Stimulated activated CD8-positive, alpha-beta memory T cell treated with anti-CD3 and anti-CD28 coated beads, Interleukin-2, amount 100 ng/mL, for 1 hour (primary cell): ENCODE measurements at places on chromosomes 7 and 10.

DNA sequence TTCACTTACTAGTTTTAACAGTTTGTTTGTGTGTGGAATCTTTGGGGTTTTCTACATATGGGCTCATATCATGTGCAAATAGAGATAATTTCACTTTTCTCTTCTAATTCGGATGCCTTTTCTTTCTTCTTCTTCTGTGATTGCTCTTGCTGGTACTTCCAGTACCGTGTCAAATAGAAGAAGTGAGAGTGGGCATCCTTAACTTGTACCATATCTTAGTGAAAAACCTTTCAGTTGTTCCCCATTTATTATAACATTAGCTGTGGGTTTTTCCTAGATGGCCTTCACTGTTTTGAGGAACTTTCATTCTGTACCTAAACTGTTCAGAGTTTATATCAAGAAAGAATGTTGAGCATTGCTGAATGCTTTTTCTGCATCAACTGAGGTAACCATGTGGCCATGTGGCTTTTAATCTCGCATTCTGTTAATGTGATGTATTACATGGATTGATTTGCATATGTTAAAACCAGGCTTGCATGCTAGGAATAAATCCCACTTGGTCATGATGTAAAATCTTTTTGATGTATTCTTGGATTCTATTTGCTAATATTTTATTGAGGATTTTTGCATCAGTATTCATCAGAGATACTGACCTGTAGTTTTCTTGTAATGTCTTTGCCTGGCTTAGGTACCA, 78.7 kb downstream of the FAM107B start:
- no peak for DNase-seq

- no peak for DNase-seq
These were observed 753.4 kb downstream of the NRG3 start for GRCh38 chr10:82628373-82628772.

DNA sequence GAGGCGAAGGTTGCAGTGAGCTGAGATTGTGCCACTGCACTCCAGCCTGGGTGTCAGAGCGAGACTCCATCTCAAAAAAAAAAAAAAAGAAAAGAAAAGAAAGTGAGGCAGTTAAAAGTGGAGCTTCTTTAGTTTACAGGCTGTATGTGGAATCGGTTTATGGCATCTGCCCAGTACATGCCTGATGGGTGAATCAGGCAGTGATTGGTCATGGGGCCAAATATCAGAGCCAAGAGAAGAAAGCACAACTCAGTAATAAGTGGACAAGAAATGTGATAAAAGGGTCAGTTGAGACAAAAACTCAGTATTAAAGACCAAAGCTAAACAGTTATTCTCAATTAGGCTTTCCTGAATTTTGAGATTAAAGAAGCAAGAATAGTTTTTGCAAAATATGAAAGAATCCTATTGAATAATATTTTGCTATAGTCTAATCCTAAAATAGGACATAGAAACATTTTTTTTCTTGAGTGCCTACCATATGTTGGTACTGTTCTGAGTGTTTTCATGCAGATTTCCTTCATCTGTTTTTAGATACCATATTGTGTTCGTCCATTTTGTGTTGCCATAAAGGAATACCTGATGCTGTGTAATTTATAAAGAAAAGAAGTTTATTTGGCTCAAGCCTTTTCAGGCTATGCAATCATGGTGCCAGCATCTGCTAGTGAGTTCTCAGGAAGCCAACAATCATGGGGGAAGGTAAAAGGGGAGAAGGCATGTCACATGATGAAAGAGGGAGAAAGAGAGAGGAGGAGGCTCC, 14.4 kb downstream of the CDC14C start:
- no peak for DNase-seq

DNA sequence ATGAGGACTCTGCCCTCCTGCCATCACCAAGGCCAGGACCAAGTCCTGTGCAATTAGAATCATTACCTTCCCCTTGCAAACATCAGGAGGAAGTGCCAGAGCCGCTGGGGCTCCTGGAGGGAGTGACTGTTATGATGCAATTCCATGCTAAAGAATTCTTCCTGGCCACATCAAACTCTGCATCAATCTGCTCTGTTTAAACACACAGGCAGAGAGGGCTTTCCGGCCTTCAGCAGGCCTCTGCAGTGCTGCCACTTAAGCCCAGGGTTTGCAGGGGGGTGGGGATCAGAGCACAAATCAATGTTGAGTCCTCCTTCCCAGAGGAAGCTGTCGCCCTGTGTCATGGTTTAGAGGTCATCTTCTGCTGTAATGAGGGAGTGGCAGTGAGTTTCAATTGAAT, 58.1 kb downstream of the CTBP2 start:
- DNase-seq = no peak

DNA sequence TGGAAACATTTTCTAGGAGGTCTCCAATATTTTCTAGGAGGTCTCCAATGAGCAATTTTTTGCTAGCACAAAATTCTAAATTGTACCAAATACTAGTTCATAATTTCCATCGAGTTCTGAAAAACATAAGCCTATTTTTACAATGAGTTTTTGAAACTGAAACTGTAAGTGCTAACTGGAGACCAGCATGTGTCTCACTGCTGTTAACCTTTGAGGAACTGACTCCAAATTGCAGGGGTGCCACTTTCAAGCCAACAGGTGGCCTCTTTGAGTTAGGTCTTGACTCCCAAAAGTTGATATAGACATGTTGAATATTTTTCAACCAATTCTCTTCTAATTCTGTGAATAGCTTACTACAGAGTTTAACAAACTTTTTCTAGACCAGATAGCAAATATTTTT, 58.8 kb downstream of the CAV1 start:
- DNase-seq = no peak

GRCh38 chr10:11264296-11265048, 246.8 kb downstream of the CELF2 start:
- no peak for DNase-seq

GRCh38 chr7:144735505-144736276, 100.2 kb downstream of the TPK1 start:
- DNase-seq = no peak

GRCh38 chr10:84423719-84424118, 95.3 kb downstream of the CCSER2 start:
- no peak for DNase-seq

GRCh38 chr10:7696545-7696944, 6.6 kb upstream of the ITIH2 start:
- DNase-seq = no peak

DNA sequence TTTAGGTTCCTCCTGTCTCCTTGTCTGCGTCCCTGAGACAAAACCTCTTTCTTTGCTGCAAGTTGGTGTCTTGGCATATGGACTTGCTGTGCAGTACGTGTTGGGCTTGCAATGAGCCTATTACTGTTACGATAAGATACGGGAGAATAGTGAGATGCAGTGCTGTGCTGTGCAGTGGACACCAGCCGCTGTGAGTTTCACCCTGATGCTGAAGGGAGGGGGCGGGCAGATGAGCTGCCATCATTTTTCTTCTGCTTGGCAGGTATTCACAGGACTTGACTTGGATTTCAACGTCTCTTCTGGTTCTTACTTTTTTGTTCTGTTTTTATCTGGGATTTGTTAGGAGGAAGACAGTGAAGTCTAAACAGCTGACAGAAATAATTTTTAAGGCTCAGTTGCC, 257.1 kb upstream of the PITRM1 start:
- DNase-seq = no peak

DNA sequence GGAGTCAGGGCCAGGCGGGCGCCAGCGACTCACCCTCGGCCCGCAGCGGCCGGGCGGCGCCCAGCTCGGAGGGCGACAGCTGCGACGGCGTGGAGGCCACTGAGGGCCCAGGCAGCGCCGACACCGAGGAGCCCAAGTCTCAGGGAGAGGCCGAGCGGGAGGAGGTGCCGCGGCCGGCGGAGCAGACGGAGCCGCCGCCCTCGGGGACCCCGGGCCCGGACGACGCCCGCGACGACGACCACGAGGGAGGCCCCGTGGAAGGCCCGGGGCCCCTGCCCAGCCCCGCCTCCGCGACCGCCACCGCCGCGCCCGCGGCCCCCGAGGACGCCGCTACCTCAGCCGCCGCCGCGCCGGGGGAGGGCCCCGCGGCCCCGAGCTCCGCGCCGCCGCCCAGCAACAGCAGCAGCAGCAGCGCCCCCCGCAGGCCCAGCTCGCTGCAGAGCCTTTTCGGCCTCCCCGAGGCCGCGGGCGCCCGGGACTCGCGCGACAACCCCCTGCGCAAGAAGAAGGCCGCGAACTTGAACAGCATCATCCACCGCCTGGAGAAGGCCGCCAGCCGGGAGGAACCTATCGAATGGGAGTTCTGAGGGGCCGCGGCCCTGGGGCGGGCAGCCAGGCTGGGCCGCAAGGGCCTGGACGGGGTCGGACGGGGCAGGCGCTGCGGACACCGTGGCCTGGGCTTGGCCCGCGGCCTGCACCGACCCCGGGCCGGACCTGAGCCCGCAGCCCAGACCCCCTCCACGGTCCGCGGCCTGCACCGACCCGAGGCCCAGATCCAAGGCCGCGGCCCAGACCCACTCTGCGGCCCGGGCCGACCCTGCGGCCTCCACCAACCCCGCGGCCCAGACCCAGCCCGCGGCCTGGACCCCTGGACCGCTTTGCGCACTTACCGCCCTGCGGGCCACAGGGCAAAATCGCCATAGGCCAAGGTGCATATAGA, 37.9 kb upstream of the SH2B2 start:
- DNase-seq = no peak

DNA sequence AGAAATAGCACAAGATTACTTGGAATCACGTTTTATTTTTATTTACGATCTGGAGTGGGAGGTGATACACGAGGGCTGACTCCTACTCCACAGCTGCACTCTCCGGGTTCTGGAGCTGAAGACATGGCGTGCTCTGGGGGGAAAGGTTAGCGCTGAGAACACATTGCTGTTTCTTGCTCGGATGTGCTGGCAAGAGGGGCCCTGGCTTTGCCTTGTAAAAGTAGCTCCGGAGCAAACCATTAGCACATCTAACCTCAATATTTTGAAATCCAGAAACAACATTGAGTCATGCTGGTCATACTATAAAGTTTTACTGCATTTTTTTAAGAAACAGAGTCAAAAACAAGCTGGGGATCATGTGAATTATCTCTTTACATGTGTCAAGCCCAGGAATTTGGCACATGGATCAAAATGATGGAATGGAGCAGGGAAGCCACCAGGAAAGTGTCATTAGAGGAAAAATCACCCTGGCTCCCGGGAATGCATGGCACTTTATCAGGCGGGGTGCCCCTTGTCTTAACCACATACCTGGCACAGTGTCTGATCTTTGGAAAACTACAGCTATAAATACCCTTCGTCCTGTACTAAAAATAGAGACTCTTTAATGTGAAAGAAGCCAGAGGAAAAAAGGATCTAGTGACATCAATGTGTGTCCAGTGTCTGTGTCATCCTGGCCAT, 31.6 kb upstream of the LYZL1 start:
- no peak for DNase-seq

- DNase-seq = no peak
These were observed 30.5 kb upstream of the ZCCHC24 start for GRCh38 chr10:79475877-79476276.

DNA sequence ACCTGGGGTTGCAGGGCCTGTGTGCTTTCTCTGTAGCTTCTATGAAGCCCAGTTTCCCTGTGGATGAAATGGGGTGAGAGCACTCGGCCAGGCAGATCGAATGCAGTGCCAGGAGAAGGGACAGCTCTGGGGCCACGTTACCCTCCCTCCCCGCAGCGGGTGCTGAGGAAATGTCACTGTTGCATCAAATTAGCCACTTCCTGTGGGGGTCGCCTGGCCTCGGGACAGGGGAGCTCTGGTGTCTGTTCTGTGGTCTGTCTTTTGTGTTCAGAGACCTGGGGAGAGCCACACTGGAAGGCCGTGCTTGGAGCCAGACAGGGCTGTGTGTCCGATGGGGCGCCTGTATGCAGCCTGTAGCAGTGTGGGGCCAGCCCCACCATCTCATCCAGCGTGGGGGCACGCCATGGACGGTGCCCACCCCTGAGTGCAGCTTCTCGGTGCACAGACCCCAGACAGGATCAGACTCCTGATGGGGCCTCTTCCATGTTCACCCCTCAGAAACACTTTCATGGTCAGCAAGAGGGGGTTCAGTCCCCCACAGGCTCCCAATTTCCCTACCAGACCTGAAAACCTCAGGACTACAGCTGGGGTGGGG, 13.6 kb downstream of the TTYH3 start:
- DNase-seq = no peak

DNA sequence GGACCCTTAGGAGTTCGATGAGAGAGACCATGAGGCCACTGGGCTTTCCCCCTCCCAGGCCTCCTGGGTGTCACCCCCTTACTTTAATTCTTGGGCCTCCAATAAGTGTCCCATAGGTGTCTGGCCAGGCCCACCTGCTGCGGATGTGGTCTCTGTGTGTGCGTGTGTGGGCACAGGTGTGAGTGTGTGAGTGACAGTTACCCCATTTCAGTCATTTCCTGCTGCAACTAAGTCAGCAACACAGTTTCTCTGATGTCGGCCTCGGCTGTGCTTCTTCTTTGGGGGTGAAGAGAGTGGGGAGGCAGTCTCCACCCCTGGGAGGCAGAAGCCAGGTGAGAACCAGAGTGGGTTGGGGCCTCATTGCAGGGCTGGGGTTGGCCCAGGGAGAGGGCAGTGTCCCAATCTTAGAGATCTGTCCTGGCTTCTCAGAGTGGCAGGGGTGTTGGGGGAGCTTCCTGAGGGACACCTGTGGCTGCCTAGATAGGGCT, 1.5 kb downstream of the PVRIG start:
- DNase-seq = peak; percentile 61

- no peak for DNase-seq
These were observed 61.6 kb downstream of the LSM5 start for GRCh38 chr7:32428546-32428945.

DNA sequence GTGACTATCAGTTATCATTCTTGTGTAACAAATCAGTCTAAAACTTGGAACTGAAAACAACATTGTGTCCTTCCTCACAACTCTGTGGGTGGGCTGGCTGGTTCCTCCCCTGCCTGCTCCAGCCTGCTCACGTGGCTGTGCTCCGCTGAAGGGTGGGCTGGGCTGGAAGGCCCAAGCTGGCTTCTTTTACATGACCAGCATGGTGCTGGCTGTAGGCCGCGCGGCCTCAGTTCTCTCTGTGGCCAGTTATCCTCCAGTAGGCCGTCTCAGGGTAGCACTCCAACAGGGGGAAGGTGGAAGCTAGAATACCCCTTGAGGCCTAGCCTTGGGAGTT, 11.3 kb downstream of the ADAMTS14 start:
- no peak for DNase-seq

DNA sequence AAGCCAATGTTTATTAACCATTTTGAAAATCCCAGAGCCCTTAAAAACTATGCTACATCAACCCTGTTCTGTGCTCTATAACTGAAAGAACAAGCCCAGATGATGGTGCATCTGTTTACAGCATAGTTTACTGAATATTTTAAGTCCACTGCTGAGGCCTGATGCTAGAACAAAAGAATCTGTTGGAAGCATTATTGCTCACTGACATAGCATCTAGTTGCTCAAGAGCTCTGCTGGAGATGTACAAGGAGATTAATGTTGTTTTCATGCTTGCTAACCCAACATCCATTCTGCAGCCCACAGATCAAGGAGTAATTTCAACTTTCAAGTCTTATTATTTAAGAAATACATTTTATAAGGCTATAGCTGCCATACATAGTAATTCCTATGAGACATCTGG, 181.3 kb upstream of the FEZF1 start:
- no peak for DNase-seq

DNA sequence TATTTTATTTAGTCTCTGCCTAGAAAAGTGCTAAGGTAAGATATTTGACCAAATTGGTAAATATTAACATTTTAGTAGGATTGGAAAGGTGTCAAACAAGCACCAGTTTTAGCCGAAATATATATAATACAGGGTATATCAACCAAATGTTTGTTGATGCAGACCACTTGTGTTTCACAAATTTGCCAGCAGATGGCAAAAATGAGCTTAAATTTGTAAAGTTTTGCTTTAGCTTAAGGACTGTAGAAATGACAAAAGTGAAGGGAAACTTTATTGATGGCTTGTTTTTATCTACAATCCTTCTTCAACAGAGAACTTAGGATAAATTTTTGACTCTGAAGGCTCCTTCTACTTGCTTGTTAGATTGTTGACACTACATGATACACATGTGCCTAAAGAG, 4.8 kb upstream of the POLR1F start:
- no peak for DNase-seq
